Stimulated activated CD4-positive, alpha-beta T cell treated with anti-CD3 and anti-CD28 coated beads, Interleukin-12 subunit alpha, Interleukin-12 subunit beta, amount 100 ng/mL, for 24 hours (primary cell): ENCODE measurements at places on chromosomes 7 and 10.

DNA sequence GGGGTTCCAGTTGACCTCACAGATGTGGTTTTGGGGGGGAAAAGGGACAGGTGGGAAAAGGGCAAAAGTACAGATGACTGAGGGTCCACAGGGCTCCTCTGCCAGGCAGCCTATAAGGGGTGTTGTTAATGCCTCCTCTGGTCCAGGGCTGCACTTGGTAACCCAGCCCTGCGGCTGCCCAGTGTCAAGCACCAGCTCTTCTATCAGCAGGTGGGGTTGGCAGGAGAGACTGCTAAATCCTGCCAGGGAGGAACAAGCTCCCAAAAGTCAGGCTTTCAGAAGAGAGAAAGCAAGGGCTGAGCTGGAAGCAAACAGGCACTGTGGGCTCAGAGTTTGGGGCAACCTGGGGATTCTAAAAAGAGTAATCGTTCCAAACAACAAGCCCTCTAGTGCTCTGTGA is 39.1 kb downstream of the LRRC20 start:
- DNase-seq = no peak

- no peak for DNase-seq
Measured at GRCh38 chr10:133183646-133184378, 23.8 kb downstream of the KNDC1 start.

- no peak for DNase-seq
Measured at GRCh38 chr7:22485189-22485588, 14.8 kb downstream of the STEAP1B start.

DNA sequence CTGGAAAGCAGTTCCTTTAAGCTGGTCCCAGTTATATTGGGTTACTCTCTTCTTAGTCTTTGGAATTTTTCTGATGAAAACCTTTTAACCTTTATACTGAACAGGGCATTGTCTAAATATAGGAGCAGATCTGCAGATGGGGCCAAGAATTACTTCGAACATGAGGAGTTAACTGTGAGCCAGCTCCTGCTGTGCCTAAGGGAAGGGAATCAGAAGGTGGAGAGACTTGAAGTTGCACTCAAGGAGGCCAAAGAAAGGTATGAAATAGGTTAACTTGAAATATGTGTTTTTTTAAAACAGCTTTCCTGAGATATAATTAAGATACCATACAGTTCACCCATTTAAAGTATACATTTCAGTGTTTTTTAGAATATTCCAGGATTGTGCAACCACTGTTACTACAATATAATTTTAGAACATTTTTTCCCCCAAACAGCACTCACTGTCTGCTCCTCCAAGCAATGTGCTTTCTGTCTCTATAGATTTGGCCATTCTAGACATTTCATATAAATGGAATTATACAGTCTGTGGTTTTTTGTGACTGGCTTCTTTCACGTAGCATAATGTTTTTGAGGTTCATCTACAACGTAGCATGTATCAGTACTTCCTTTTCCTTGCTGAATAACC is 18.9 kb downstream of the OPTN start:
- no peak for DNase-seq
